Urinary bladder (tissue), 4 donors: ENCODE measurements at places on chromosomes 3 and 15. TPM values are rescaled to one million over a fixed set of nuclear protein-coding genes. Genes with fewer than 3 reads are reported as not detected.

GRCh38 chr15:78056714-78057269, 20.7 kb downstream of the TBC1D2B start:
- no peak for DNase-seq

DNA sequence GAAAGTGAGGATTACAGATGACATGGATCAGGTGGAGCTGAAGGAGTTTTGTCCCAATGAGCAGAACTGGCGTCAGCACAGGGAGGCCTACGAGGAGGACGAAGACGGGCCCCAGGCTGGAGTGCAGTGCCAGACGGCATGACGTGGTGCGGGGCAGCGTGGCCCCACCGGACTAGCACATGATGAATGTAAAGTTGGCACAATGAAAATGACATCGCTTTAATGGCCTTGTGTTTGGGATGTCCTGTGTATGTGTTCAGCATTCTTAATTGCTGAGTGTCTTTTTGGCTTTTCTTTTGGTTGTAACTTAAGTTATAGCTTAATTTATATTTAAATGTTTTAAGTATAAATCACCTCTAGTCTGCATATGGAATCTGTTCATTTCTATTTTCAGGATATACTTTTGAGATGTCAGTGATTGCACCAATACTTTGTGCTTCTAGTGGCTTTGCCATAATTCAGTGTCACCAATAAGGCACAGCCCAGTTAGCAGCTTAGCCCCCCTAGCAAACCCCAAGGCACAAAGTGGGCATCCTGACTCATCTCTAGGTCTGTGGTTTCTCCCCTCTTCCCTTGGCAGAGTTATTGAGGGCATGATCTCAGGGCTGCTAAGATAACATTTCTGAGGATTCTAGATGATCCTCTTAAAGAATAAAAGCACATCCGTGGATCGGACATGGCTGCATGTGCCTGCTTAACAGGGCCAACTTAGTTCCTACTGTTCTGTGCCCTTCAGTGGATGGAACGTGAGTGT, 16.1 kb downstream of the DNAJA4 start:
- DNase-seq, result no peak

DNA sequence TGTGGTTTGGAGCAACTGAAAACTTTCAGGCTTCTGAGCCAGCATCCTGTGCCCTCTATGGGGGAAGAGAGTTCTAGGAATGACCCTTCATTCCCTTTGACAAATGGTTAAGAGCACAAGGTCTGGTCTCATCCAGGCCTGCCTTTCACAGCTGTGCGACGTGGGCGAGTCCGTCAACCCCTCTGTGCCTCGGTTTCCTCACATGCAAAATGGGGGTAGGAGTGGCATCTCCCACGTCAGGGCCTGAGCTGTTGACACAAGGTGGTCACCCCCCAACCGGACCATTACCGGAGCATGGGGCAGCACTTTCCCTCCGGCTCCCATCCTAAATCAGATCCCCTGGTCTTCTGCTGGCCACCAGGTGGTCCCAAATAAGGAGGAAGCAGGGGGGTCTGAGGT, 70.4 kb downstream of the ATP2B2 start:
- no peak for DNase-seq

DNA sequence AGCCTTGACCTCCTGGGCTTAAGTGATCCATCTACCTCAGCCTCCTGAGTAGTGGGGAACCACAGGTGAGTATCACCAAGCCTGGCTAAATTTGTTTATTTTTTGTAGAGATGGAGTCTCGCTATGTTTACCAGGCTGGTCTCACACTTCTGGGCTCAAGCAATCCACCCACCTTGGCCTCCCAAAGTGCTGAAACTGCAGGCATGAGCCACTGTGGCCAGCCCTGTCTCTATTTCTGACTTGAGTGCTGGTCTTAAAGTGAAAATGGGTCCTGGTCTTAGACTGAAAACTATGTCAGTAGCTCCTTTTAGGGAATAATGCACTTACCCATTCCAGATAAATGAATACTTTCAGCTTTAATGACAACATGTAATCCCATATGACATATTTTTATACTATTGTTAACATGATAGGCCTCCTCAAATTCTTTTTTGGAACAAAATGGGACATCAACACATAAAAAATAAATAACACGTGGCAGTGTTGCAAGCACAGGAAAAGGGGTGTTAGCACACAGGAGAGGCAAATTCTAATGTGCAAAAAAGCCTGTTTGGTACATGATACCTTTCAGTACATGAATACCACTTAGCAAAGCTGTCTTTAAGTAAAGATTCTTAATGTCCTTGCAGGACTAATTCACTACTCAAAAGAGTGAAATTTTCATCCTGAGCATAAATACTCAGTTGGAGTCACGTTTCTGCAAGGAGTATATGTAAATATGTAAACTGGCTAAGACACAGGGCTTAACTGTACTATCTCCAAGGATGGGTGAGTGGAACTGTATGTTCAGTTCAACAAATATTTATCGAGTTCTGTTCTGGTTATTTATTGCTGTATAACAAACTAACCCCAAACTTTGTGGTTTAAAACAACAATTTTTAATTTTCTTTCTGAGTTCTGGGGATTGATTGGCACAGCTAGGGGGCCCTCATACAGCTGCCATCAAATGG, 194.7 kb downstream of the NR1D2 start:
- DNase-seq, result no peak

The CCDC39 gene
- not detected for total RNA-seq

GRCh38 chr15:99090938-99091337, 13.9 kb upstream of the SYNM start:
- no peak for DNase-seq
